Temporal lobe (tissue), 4 donors: ENCODE measurements at places on chromosomes 7 and 10. TPM values are rescaled to one million over a fixed set of nuclear protein-coding genes. Genes with fewer than 3 reads are reported as not detected.

Gene BTBD16
- total RNA-seq = not detected

Gene AKR1C4
- not detected for total RNA-seq

Gene KLF14
- total RNA-seq = not detected

Gene ALOX5
- 0.98 TPM for total RNA-seq

Gene ELFN1
- 5.4 TPM for total RNA-seq

Gene GPR158
- 5.7 TPM for total RNA-seq

Gene GHRHR
- total RNA-seq = 2.2 TPM

Gene NKX2-3
- under 0.01 TPM for total RNA-seq

Gene PLXNA4
- total RNA-seq = 89.2 TPM

Gene CH25H
- total RNA-seq = 0.25 TPM

Gene CCL24
- not detected for total RNA-seq

Gene UBE2D1
- total RNA-seq = 32.0 TPM

Gene LRGUK
- total RNA-seq = 7.4 TPM

Gene ADAM12
- total RNA-seq = 6.1 TPM

Gene ACHE
- total RNA-seq = 16.7 TPM

Gene SPDYE11
- total RNA-seq = under 0.01 TPM

Gene GPR26
- total RNA-seq = 4.2 TPM

Gene PRR15
- total RNA-seq = 0.25 TPM

Gene EFCAB10
- 2.7 TPM for total RNA-seq

Gene GDF2
- not detected for total RNA-seq

Gene NANOS1
- 5.2 TPM for total RNA-seq

Gene ECHDC3
- total RNA-seq = 3.2 TPM

Gene CPA1
- total RNA-seq = not detected

Gene VSTM4
- 3.2 TPM for total RNA-seq

Gene IDI2
- not detected for total RNA-seq

Gene FAM13C
- 15.2 TPM for total RNA-seq

Gene GBX1
- total RNA-seq = not detected

Gene SEMA3D
- 2.0 TPM for total RNA-seq

Gene SUGCT
- total RNA-seq = 0.98 TPM

Gene RTKN2
- 3.7 TPM for total RNA-seq

Gene TMEM236
- total RNA-seq = under 0.01 TPM

Gene CYP2C19
- total RNA-seq = 0.25 TPM

Gene AKR1C3
- 3.4 TPM for total RNA-seq

Gene DNAH11
- 3.2 TPM for total RNA-seq

Gene AOC1
- total RNA-seq = not detected

Gene ADCYAP1R1
- 62.0 TPM for total RNA-seq

Gene TRPV5
- total RNA-seq = not detected

Gene SCART1
- total RNA-seq = 0.49 TPM

Gene CTAGE6
- total RNA-seq = 0.25 TPM

Gene CDC123
- 93.9 TPM for total RNA-seq

Gene FAM237B
- total RNA-seq = not detected

Gene FGL2
- 3.2 TPM for total RNA-seq

Gene UCMA
- not detected for total RNA-seq

Gene LANCL2
- 32.7 TPM for total RNA-seq

Gene SFTPD
- total RNA-seq = 0.25 TPM

Gene FBXO24
- total RNA-seq = not detected

Gene DYDC2
- total RNA-seq = 2.0 TPM
